ENCODE measurements at places on chromosomes 1 and 21.
A peak's percentile ranks its signal among the peaks of the same experiment; 100 is the strongest.

GRCh38 chr1:70220517-70221237, 503 bp upstream of the SRSF11 start:
- DNase-seq: no peak

DNA sequence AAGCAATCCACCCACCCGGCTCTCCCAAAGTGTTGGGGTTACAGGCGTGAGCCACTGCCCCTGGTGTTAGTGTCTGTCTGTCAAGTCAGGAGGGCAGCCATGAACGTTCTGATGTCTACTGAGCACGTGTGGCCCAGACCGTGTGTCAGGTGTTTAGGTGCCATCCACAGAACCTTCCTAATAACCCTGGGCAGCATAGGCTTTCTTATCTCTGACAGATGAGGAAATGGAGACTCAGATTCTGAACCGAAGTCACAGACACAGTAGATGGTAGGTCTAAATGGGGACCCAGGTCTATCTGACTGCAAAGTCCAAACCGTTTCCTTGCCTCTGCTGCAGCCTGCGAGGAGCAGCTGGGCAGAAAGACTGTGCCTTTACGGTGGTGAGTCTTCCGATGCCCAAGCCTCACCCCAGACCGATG, 622 bp upstream of the IL6R start:
- DNase-seq: peak; percentile 26

DNA sequence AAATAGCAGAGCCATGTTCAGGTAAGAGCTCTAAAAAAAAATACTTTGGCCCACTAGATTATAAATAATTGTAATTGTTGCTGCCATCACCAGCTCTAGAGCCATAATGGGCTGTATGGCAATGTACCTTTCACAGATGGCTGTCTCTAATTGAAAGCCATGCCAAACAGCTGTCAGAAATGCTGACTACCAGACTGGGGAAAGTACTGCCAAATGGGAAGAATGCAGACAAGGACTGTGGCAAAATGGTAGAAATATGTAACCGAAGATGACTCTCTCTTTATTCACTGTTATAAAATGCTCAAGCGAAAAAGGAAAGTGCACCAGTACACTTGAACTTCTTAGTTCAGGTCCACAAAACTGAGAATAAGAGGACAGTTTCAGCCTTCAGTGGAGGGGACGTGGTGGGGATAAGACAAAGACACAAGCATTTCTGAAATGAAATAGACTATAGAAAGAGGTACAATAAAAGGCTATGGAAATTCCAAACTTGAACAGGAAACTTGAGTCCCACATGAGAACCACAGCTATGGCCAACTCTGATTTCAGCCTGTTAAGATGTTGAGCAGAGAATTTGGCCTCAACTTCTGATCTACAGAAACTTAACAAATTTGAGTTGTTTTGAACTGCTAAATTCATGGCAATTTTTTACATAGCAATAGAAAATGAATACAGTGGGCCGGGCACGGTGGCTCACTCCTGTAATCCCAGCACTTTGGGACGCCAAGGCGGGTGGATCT, 46.5 kb upstream of the LPGAT1 start:
- no peak for DNase-seq

GRCh38 chr1:58695206-58695605, 4.7 kb downstream of the MYSM1 start:
- no peak for DNase-seq

- DNase-seq: no peak
Observed at GRCh38 chr1:10042746-10043145, 10.0 kb downstream of the UBE4B start.

- peak; percentile 54 for DNase-seq
Observed at GRCh38 chr1:99441299-99442095, 177.2 kb downstream of the PLPPR4 start.

GRCh38 chr1:223815020-223815853, 30.5 kb downstream of the TP53BP2 start:
- no peak for DNase-seq

- no peak for DNase-seq
Observed at GRCh38 chr1:162230517-162230916, 146.1 kb downstream of the SPATA46 start.

DNA sequence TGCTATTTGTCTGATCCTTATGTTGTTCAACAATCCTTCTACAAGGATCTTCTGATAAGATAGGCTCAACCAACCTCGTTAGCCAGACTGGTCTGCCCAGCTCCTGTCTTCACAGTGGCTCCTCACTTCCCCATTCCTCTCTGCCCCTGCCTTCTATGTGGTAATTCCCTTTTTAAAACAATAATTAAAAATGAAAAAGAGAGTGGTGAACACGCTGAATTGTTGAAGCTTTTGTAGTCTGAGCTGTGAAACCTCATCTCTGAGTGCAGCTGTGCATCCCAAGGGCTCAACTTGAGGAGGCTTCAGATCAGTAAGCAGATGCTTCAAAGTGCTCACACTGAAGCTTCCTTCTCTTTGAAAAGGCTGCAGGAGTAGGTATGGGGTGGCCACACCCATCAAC, 70.7 kb upstream of the JUN start:
- DNase-seq: no peak

- DNase-seq: no peak
Observed at GRCh38 chr1:190480231-190480630, 2.6 kb upstream of the BRINP3 start.

DNA sequence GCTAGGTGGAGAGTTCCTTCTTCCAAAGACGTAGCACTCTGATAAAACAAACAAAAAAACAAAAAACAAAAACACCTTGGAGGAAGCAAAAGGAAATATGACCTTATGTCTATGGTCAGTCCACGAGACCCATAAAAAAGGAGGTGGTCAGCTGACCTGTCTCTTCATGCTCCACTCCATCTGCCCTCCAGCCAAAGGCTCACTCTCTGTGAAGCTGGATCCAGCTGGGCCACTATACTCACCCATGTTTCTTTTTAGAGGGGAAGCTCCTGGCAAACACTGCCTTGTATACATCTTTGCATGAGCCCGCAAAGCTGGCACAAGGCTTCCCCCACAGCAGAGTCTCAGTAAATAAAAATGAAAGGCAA, 126.1 kb upstream of the CACHD1 start:
- no peak for DNase-seq

DNA sequence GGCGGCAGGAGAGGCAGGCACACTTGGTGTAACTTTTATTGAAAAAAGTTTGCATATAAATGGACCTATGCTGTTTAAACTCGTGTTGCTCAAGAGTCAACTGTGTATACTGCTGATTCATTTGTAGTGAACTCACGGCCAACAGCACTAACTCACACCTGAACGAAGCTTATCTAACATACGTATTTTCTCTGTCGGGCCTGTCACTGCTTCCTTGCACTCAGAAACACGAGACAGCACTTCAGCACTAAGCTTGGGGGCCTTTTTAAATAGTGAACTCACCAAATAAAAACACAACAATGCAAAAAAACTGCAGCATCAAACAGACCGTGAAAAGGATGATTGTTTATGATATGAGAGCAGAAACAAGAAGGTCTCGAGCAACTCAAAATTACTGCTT, 58.9 kb upstream of the NEK2 start:
- no peak for DNase-seq

DNA sequence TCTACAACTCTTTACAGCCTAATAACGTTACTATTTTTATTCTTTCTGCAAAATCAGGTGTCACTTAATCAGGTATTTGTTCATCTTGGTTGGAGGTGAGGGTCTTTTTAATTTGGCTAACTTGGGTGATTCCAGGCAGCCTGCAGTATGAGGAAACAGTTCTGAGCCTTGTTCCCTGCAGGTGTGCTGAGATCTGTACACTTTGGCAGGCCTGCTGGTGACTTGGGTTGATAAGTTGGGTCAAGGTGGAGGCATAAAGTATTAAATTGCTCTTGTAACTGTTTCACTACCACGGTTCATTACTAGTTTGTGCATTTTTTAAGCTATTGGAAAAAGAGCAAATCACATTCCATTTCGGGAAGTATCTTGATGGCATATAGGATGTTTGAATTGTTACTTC, 10.0 kb downstream of the MAP3K21 start:
- no peak for DNase-seq

DNA sequence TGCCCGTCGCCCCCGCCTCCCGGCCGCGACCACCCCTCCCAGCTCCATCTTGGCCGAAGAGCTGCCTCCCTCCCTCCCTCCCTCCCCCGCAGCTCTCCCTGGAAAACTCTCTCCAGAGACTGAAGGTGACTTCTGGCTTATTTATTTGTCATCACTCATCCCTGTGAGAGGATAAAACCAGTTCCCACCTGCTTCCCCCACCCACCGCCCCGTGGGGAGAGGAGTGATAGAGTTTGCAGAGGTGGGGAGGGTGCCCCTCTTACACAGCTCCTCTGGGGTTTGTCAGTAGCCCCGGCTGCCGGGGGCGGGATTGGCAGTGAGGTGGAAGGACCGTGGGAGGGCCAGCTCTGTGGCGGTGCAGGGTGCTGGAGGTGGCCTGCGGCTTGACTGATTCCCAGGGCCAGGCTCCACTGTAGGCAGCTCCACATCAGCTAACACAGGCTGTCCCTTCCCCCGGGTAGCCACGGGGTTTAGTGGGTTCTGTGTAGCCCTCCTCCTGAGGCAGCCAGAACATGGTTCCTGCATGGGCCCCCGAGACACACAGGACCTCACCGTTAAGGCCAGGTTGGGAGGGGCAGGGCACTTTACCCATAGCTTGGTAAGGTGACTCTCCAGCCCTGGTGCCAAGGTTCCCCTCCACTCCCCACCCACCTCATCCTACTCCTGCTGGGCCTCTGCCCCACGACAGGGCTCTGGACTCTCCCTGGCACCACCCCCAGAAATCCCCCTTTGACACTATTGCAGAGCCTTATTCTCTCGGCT, 62.2 kb downstream of the ELK4 start:
- no peak for DNase-seq

- no peak for DNase-seq
Observed at GRCh38 chr1:237103021-237103420, 61.0 kb downstream of the RYR2 start.

- no peak for DNase-seq
Observed at GRCh38 chr1:206100226-206100815, 16.9 kb downstream of the AVPR1B start.

DNA sequence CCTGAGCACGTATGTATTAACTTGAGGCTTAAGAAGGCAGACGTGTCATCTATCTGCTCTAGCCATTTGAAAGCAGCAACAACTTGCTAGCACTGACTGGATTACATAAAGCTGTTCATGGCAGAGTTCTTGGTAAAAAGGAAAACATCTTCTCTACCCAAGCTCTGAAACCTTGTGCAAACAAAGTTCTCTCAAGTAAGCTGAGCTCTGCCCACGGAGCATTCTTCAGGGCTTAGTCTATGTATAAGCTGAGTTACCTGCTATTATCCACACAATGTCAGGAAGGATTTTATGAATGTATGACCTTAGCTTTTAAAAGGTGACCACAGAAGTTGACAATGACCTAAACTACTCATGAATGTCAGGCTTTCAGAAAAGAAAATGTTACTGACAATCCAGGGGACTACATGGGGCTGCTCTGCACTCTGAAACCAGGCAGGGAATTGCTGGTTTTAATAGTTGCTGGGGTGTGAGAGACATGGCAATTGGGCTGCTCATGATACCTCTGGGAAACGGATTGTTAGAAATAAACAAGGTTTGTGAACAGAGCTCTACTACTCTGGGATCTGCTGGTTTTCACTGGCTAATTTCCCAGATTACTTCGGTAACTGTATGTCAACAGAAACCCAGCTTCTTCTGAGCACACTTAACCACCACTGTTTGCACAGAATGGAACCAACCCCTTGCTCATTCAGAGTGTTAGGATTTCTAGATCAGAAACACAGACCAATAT, 29.6 kb upstream of the CCN1 start:
- no peak for DNase-seq

DNA sequence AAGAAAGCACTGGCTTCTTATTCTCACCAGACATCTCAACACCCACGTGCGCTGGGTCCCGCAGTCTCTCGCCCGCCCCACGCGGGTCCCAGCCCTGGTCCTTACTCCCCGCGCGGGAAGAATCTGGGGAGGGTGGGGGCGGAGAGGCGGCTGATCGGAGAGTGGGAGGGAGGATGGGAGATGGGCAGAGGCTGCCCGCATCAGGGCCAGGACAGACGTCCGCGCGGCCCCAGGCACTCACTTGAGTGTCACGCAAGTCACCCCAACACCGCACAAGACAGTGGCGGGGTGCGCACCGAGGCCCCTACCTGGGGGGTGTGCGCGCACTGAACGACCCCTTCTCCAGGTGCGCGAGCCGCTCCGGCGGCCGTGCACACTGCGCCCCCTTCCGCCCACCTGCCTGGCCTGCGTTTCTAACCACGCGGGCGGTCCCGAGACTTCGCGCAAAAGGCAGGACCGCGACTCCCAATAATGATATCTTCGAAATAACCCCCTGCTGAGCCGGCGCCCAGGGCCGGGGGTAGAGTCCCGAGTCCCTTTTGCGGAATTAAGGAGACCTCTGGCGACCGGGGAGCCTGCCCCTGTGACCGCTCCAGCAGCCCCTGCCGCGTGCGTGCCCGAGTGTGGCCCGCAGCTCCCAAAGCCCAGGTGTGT, 6.0 kb upstream of the SIM2 start:
- DNase-seq: no peak

- DNase-seq: peak; percentile 32
Observed at GRCh38 chr1:28926629-28927265, 12.4 kb downstream of the EPB41 start.

GRCh38 chr1:178530037-178530402, 17.1 kb downstream of the TEX35 start:
- no peak for DNase-seq

DNA sequence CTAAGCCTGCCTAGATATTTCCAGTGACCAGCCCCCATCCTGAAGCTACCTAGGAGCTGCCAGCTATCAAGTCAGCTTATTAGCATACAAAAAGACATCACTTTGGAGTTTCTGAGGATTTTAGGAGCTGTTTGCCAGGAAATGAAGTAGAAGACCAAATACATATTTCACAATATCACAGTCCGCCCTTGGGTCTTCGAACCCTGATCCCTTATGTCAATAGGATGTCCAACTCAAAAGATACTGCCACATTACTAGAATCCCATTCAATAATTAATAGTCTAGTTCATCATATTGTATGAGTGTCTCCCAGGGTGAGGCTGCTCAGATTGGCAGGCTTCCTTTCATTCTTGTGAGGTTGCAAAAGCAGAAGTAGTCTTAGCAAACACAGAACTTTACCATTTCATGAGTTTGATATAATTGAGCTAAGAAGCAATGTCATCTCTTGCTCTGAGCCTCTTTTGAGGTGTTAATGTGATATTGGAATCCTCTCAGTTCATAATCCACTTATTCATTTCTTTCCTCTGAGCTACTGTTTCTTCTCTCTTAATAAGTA, 13.6 kb downstream of the IPO9 start:
- DNase-seq: no peak

DNA sequence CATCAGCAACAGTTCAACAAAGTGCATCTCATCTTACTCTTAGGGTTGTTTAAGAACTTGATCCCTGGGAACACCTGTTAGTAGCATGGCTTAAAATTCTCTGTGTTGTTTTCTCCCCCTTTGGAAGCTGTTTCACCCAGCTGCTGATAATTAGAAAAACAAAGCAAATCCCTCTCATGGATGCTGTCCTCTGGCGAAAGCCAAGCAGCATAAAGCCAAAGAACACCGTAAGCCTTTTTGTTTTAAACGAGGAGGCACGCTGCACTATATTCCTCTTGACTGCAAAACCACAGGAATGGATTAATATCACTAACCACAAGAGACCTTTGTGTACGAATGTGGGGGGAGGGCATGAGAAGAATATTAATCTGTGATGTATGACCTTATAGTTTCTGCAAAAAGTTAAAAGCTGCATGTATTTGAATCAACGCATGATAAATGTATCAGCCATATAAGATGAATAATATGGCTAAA, 923.2 kb downstream of the LTN1 start:
- no peak for DNase-seq

Measured in activated CD8-positive, alpha-beta T cell treated with anti-CD3 and anti-CD28 coated beads for 36 hours (primary cell).